ENCODE measurements at places on chromosomes 13 and 19.

GRCh38 chr13:96338030-96338429 is 248.1 kb downstream of the HS6ST3 start:
- DNase-seq, result no peak

- DNase-seq, result no peak
Measured at GRCh38 chr19:55265173-55265572, 6.4 kb upstream of the PPP6R1 start.

DNA sequence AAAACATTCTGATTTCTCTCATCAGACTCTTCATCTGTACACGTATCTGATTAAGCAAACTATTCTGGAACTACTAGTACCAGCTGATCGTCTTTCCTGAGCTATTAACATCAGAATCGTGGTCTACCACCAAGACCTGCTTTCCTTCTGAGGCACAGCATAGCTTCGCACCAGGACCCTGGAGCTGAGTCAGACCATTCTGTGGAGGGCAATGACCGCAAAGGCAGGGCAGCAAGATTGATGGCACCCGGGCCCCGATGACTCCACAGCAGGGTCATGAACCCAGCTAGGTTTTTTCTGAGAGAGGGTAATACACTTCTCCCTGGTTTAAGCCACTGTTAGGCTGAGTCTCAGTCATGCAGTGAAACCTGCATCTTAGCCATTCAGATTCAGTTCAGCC is 158.7 kb upstream of the GPR12 start:
- no peak for DNase-seq

DNA sequence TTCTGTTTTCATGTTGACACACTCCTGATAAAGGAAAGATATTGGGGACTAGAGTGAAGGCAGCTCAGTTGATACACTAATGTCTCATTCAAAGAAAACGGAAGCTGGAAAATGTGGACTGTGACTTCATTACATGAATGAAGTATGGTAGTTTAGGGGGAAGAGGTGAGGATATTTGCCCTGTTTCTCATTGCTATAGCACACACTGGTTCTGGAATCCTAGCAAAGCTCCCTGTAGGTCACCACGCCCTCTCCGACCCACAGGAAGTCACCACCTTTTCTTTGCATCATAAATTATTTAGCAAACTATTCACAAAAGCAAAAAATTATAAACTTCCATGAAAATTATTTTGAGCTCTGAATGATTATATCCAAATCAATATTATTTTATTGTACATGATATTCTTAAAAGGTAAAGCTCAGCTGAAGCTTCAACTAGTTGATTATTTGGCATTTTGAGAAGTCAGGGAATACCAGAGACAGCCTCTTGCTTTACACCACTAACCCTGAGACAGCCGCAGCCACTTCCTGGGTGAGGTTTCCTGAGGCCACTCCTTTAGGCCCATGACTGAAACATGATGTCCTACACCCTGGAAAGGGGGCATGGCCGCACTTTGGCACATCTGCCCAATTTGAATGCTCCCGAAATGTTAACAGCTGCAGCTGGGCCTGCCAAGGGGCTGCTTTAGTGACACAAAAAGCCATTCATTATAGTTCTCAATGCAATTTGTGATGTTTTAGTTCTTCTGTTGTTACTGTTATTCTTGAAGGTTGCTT is 50.0 kb upstream of the WDFY2 start:
- no peak for DNase-seq

- DNase-seq, result no peak
Measured at GRCh38 chr13:40518481-40518882, 148.0 kb downstream of the FOXO1 start.

DNA sequence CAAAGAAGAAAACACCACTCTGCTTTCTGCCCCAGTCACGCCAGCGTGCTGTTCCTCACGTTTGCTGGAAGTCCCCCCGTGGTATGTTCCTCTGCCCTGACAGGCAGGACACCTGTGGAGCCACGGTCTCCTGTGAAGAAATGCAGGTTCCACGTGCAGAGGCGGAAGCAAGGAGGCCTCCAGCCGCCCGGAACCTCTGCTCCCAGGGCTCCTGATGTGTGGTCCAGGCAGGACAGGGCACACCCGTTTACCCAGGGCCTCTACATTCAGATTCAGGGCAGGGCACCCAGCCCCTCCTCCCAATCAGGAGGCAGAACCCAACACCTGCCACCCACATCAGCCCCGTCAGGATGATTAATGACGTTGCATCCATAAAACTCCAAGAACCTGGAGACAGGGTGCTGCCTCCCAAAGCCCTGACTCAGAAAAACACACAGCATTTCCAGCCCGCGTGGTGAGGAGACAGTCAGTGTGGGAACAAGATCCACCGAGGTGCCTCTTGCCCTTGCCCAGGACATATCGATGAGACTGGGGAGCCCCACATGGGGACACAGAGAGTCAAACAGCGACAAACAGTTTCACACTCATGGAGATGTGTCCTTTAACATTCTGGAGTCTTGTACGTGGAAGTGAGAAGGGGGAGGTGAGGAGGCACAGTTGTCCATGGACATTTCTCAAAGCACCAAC is 76.2 kb downstream of the COL4A1 start:
- DNase-seq, result no peak

DNA sequence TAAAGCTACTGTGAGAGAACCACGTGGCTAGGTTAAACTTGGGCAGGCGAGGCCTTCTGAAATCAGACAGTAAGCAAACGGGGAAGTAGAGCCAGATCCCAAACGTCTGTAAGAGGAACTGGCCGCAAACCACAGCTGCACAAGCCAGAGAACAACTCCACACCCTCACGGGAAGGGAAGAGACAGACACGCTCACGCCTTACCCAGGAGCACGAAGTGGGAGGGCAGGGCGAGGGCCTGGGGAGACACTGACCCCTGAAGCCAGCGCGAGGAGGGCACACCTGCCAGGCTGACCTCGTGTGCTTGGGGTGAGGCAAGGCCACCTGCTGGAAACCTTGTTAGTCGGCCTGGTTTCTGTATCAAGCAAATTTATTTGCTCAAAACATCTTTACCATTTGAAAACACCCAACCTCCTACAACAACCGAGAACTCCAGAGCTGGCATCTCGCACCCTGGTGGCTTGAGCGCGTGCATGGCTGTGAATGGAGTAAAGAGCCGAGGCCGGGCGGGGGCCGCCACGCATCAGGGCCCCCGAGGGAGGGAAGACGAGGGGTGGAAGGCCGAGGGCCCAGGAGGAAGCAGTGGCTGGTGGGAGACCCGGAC is 7.3 kb downstream of the POLR2E start:
- DNase-seq, result no peak

DNA sequence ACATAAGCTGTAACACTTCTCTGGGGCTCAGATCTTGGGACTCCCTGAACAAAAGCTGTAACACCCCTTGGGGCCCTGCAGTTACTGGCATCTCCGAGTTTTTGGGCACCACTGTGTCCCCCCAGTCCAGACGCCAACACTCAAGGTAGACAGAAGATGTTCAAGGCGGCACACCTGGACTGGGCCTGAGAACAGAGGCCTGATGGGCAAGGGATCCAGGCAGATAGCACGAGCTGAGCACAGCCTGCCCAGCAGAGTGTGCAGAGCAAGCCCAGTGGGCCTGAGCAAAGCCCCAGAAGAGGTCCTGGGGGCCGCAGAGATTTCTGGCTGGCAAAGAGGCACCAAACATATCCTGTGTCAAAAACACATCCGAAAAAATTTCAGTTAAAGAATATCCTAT is 1163.3 kb upstream of the PRR20A start:
- DNase-seq, result no peak

Measured in T-cell (primary cell).